Prostate gland (tissue), 2 donors: ENCODE measurements at places on chromosomes 1 and 21. TPM values are rescaled to one million over a fixed set of nuclear protein-coding genes. Genes with fewer than 3 reads are reported as not detected.

DNA sequence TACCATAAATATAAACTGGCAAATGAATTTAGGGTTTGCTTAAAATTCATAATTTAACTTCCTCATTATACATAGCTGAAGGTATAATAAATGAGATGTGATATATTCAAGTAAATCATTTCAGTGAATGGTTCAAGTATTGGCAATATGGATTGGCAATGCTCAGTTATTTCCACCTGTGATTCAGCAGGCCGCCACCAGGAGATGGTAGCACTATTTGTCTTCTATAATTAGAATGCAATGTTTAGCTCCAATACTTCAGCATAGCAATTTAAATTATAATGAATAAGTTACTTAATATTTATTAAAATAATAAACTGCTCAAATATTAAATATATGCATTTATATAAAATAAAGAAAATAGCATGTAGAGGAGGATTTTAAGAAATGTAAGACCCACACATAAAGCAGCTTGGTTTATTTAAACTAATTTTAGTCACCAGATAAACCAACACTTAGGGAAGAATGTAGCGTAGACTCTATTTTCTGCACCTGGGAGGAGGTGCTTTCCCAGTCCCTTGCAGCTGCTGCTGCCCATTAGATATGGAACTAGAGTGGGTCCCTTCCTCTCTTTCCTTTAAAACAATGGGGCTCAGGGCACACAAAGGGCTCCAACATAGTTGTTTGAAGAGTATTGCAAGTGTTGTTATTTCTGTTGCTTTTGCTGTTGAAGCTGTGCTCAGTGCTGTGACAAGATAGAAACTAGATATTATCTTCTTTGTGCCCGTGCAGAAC, 62.1 kb downstream of the PLPPR4 start:
- DNase-seq, result no peak

- no peak for DNase-seq
Measured at GRCh38 chr1:208409176-208409575, 165.0 kb upstream of the PLXNA2 start.

DNA sequence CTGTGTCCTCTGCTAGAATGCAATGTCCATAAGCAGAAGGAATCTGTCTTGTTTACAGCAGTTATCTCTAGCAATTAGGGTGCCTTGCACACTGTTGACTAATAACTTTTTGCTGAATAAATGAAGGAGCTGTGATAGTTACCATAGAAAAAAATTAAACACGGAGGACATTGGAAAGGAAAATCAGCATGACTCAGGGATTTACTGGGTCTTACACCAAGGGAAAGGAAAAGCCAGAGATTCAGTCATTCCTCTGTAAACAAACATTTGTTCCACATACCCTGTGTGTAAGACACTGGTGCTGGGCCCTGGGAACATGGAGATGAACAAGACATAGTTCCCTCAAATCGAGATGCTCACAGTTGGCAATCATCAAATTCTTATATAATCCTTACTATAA, 183.3 kb downstream of the PTGER3 start:
- no peak for DNase-seq

DNA sequence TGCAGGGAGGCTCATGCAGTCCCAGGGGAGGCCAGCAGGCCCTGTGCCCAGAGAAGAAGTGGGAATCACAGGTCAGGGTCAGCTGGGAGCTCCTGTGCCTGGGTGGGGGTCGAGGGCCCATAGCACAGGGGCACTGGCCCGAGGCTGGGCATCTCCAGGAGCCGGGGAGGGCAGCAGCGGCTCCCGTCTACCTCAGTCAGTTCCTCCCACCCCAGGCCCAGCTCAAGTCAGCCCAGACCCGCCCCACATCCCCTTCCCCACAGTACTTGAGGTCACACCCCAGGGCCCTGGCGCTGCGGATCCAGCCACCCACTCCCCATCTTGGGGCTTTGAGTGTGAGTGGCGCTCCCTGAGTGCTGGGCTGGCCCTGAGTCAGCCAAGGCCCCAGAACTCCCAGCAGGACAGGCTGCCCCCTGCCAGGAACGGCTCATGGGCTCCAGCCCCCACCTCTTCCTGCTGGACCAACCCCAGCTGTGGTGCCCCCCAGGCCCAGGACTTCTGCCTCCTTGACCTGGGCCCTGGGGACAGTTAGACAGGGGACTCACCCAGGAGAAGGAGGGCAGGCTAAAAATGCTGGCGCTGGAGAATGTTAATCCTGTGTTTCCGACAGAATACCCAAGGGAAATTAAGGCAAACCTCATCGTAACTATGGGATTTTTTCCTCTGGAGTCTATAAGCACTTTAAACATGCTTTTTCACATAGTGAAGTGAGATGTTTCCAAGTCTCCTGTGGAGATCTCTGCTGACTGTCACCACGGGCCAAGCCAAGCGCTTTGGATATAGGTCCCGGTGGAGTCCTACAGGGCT, 68.8 kb upstream of the COL6A1 start:
- no peak for DNase-seq

- DNase-seq, result no peak
Measured at GRCh38 chr1:247212627-247213617, 41.1 kb upstream of the ZNF124 start.

- no peak for DNase-seq
Measured at GRCh38 chr1:89863165-89863830, 42.5 kb downstream of the LRRC8D start.

- DNase-seq, result no peak
Measured at GRCh38 chr1:179825206-179825605, 52.4 kb downstream of the TOR1AIP2 start.

- DNase-seq, result no peak
Measured at GRCh38 chr1:112729909-112730308, 14.8 kb upstream of the PPM1J start.

- DNase-seq, result no peak
Measured at GRCh38 chr1:230922620-230923019, 54.3 kb upstream of the C1orf198 start.

DNA sequence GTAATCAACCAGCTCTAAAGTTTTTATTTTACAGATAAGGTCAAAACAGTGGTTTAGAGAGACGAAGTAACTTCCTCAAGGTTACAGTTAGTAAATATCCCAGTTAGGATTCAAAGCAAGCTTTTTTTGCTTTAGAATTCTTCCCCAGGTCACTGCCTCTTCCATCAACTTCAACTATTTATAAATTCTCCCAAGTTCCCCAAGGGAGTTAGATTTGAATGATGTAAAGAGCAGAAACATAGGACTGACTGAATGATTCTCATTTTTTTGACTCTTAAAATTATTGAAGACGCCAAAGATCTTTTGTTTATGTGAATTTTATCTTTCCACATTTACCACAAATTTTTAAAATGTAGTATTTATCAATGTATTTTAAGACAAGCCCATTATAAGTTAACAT, 4.1 kb downstream of the POGZ start:
- no peak for DNase-seq

DNA sequence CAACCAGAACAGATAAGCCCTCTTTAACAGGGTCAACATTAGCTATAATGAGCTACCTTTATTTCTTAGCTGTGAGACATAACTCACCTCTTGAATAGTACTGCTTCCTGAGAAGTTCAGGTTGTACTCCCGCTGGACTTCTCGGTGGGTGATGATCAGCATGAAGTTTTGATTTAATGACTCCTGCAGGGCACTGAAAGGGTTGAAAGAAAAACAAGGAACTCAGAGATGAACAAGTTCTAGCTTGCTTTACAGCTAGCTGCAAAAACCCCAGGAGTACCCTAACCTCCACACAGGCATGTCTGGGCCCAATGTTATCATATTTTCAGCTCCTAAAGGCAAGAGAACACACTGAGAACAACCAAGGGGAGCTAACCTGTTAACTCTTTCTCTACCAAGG, 254.4 kb downstream of the FAF1 start:
- DNase-seq, result peak; percentile 12

GRCh38 chr1:36328713-36329112, 5.3 kb upstream of the EVA1B start:
- DNase-seq, result no peak

DNA sequence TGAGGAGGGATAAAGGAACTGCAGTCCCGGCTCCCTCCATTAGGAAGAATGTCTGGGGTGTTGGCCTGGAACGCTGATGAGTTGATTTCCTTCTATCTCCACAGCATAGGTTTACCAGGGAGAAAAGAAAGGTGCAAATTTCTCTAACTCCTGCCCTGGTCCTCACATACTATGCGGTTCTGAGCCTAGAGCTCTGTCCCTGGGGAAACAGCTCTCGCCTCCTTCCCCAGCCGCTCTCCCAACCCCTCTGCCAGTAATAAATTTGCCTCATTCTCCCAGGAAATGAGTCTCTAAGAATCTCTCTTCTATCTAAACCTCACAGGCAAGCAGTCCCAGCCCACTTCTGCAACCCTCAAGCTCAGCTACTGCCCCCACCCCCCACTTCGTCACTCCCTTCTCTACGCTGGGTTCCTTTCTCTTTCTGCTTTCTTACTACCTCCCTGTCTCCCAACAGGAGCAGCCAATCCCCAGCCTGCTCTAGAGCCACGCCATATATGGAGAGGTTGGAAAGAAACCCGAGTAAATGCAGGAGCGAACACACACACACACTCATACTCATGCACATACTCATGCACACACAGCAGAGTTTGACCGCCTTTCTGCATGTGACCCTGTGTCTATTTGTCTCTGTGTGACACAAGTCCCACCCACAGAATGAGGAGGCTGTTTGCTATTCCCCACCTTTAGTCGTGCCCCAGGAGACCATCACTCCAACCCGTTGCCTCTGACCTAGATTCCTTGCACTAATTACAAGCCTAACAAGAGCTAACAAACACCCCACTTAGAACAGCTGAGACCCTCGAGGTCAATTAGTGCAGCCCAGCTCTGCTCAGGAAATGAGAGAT, 13.4 kb downstream of the PLEKHO1 start:
- peak; percentile 93 for DNase-seq

- no peak for DNase-seq
Measured at GRCh38 chr1:243473227-243474135, 217.6 kb downstream of the SDCCAG8 start.

GRCh38 chr1:28437264-28437923, 67.9 kb downstream of the PHACTR4 start:
- DNase-seq, result peak; percentile 26

- no peak for DNase-seq
Measured at GRCh38 chr1:183934314-183934713, 103.2 kb downstream of the COLGALT2 start.

DNA sequence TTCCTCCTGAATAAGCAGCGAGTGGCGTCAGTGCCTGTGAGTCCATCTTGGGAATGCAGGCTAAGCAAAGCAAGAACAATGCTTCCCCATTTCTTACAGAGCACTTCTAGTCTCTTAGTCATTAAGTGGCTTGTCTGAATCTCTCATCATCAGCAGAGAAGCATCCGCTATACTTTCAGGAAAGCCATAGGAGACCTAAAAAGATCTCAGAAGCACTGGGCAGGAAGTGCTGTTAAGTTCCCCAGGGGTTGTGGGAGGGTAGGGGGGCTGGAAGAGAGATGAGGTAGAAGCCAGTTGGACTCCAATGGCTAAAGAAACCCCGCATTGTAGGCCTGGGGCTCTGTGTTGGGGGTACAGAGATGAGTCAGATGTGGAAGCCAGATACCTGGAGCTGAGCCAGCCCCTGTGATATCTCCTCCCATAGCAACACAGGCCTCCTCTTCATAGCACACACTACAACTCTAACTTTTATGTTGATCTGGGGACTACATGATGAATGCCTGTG, 44.9 kb downstream of the SYT6 start:
- no peak for DNase-seq

GRCh38 chr1:115830963-115831362, 10.0 kb downstream of the NHLH2 start:
- no peak for DNase-seq

- no peak for DNase-seq
Measured at GRCh38 chr1:204483791-204484190, 10.8 kb downstream of the PIK3C2B start.

GRCh38 chr1:226371027-226371694, 36.7 kb downstream of the PARP1 start:
- no peak for DNase-seq

DNA sequence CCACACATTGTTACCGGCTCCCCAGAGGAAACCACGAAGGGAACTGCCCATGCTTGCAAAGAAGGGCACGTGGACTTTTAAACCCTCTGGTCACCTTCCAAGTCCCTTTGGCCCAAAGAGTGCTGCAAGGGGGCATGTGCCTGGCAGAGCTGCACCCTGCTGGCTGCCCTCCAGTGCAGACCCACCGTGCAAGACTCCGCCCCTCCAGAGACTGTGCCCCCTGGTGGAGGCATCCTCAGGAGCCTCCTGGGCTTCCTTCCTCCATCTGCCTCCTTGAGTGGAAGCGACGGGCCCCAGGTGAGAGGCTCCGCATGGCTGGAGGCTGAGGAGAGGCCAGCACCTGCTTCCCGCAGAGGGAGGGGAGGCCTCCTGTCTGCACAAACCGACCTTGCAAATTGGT, 100.6 kb downstream of the CRYAA start:
- DNase-seq, result no peak

DNA sequence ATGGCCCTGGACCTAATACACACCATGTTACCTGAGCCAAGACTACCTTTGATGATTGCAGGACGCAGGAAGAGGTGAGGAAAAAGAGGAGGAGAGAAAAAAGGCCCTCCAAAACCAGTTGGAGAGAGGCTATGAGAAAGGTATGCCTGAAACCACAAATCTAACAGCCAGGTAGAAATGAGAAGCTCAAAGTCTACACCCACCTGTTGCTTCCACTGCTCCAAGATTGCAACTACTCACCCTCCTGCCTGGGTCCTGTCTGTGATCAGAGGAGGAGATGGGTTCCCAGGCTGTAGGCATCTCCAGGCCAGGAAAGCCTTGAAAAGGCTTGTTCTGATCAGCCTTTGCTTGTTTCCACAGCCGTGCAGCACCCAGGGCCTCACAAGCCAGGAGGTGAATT, 307.8 kb upstream of the USP24 start:
- DNase-seq, result no peak

DNA sequence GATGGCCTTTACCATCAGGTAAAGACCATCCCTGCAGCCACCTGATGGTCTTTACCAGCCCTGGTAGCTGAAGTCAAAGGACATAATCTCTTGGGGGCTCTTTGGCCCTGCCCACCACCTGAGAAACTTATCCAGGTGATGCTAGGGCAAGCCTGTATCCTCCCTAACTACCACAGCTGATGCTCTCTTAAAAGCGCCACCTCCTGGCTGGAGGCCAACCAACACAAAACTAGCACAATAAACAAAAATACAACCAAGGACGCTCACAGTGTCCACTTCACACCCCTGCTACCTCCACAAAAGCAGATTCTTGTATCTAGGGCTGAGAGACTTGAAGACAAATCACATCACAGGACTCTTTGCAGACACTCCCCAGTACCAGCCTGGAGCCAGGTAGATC, 357.1 kb upstream of the POU3F1 start:
- no peak for DNase-seq

Gene GBP7
- total RNA-seq, result not detected

Gene AMPD1
- total RNA-seq, result 0.23 TPM

Gene RSPO1
- 1.6 TPM for total RNA-seq

Gene FCRL4
- total RNA-seq, result not detected

Gene RGS4
- 11.1 TPM for total RNA-seq

Gene LCE3E
- total RNA-seq, result not detected

Gene ROR1
- 7.3 TPM for total RNA-seq

Gene BMP8B
- 0.77 TPM for total RNA-seq

Gene RXFP4
- total RNA-seq, result not detected

Gene FNDC10
- 3.5 TPM for total RNA-seq

Gene LCE2B
- 3.2 TPM for total RNA-seq

Gene TNNT2
- total RNA-seq, result 2.2 TPM
